ENCODE measurements at places on chromosomes 7 and 10. TPM values are rescaled to one million over a fixed set of nuclear protein-coding genes. Genes with fewer than 3 reads are reported as not detected.
A peak's percentile ranks its signal among the peaks of the same experiment; 100 is the strongest.

DNA sequence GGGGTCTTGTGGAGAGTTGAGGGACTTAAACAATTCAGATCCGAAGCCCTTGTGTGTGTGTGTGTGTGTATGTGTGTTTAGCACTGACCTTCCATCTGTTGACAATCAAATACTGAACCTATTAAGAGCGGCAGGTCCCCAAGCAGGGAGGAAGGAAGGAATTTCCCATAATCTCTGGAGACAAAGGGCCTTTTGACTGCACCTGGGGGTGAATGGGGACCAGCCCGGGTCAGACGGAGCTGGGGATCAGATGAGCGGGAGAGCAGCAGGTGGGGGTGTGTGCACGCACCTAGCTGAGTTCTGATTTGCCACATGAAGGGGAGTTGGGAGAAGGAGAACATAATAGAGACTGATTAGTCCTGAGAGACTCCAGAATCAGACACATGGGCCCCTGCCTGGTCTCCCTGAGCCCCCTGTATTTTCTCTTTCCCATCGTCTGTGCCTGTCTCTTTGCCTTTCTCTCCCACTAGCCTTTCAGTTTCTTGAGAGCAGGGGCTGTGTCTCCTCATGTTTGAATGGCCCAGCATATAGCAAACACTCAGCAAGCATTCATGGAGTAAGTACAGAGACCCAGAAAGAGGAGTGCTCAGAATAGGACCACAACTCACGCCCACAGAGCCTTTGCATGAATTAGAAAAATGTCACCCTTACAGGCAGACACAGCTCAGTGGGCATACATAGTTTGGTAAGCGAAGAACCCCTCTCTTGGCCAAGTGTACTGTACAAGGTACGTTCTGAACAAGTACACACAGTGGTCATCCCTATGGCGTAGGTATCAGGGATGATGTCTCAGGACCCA lies 288.3 kb upstream of the HABP2 start:
- no peak for DNase-seq

GRCh38 chr10:6072215-6072934 lies 10.2 kb upstream of the IL2RA start:
- no peak for DNase-seq

- DNase-seq: peak; percentile 71
These were observed 2.6 kb downstream of the LDB1 start for GRCh38 chr10:102117391-102118159.

The FAM25C gene
- not detected for total RNA-seq

GRCh38 chr10:1829712-1830111 lies 92.4 kb upstream of the ADARB2 start:
- no peak for DNase-seq

DNA sequence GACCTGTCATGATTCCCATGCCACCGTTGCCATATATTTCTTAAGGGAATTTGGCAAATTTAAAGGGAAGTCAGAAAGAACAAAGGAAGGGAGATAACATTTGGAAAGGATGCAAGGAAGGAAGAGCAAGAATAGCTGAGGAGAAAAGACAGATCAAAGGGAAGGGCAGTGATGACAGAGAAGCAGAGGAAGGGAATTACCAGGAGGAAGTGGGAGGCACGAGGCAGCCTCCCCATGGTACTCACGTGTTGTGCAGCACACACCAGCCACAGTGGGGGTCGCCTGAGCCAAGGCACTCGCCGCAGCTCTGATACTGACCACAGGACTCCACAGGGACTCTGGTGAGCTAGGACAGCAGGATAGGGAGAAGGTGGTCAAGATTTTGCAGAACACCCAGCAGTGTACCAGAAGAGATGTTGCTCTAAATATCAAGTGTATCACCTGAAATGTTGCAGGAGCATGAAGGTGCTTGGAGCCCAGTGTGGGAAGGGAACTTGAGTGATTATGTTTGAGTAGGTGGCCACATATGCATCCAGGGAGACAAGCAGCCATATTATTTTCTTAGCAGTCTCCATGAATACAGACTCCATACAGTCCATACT lies 335.3 kb downstream of the PLXNA4 start:
- no peak for DNase-seq

- DNase-seq: peak; percentile 27
These were observed 448 bp upstream of the SRPK2 start for GRCh38 chr7:105389088-105389650.

DNA sequence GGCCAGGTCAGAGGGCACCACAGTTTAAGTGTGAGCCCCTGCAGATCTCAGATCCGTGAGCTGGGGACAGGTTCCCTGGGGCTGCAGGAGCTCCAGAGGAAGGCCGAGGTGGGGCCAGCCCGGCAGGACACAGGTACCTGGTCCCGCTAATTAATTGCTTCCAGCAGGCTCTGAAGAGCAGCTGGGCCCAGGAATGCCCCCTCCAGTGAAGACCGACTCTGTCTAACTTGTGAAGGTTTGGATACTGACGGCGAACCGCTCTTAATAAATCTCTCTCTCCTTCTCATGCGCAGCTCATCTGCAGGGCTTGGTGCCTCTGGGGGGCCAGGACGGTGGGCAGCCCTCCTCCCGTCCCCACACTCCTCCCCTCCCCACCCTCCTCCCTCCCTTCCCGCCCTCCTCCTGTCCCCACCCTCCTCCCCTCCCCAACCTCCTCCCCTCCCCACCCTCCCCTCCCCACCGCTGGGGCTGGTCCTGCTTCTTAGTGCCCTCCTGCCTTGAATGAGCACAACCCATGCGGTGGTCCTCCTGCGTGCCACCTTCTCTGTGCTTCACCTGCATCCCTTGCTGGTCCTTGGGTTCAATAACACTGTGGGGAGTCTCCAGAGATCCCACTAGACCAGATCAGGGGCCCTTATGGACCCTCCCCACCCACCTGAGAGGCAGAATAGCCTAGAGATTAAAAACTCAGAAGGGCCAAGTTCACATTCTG lies 38.3 kb downstream of the PDGFA start:
- no peak for DNase-seq

GRCh38 chr7:90188281-90188680 lies 23.3 kb upstream of the STEAP2 start:
- DNase-seq: no peak

- DNase-seq: no peak
These were observed 182.9 kb downstream of the MYOF start for GRCh38 chr10:93299195-93299594.

DNA sequence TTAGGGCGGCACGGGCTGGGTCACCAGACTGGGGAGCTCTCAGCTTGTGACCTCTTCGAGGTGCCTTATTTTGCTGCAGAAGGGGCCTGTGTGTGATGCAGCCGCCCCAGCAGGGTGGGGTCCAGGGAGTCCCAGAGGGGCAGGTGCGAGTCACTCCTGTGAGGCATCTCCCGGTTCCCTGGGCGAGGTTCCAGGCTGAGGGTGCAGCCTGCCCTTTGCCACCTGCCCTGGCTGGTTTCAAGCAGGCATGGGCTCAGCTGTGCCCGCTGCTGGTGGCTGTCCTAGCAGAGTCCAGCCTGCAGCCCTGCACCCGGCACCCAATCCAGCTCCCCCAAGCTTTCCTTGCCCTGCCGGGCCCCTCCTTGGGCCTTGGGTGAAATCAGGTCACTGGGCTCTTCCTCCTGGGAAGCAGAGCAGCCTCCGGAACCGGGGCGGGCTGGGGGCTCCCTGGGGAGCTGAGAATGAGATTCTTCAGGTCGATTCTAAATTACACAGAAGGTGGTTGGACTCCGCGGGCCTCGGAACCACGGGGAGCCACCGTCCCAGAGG lies 64.8 kb downstream of the PWWP2B start:
- DNase-seq: no peak

GRCh38 chr10:97060441-97061084 lies 125.2 kb downstream of the SLIT1 start:
- DNase-seq: no peak

DNA sequence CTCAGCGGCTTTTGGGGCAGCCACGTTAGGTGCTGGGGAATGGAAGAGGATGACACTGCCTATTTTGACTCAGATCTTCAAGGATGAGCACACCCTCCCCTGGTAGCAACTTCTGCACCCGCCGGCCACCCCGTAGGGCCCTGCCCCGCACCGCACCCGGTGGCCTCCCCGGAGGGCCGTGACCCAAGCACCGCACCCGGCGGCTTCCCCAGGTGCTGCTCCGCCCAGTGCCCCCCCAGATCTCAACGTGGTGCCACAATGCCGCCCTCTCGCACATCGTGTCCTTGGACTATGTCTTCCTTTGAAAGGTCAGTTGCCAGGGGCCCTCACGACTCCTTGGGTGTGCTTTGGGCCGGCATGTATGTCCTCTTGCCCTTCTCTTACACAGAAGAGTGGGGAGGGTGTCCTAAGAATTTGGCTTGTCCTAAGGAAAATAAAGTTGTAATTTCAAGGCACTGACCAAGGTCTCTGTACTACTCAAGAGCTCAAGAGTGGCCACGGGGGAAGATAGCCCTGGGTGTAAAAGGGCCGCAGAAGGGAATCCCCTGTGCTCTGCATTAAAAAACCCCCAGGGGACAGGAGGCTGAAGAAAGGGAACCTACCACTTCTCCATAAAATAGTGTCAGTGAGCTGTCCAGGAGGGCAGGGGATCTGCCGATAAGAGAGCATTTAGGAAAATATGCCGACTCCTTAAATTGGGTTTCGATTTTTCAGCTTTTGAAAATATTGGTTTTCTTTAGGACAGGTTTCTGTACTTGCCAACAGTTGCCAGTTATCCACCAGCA lies 1.6 kb upstream of the LANCL2 start:
- no peak for DNase-seq

GRCh38 chr7:8365499-8366110 lies 67.8 kb upstream of the NXPH1 start:
- DNase-seq: no peak

GRCh38 chr10:115073796-115074195 lies 19.4 kb upstream of the ATRNL1 start:
- DNase-seq: no peak

The SLC13A4 gene
- not detected for total RNA-seq

The FAM25G gene
- total RNA-seq: not detected

DNA sequence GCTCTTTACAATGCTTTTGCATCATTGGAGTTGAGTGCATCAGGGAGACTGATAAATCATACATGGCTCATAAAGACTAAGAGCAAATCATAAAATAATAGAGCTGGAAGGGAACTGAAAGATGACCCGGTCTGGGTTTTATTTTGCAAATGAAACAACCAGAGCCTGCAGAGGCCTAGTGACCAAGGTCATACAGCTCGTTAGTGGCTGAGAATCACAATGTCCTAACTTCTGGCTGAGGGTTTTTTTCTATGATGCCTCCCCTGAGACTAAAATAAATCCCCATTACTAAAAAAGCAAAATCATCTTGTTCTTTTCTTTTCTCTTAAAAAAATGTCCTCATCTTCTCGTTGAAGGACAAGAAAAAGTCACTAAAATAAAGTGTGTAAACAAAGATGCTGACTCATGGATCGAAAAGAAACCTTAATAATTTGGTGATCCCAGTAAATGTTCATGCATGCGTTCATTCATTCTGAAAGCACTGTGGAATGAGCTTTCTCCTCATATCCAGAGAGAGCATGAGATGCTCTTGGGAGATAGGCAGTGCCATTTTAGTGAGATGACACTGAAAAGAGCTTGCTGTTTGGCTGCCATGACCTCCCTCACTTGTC lies 107.8 kb upstream of the PHYHIPL start:
- no peak for DNase-seq

GRCh38 chr7:134752006-134752760 lies 27.3 kb upstream of the CALD1 start:
- no peak for DNase-seq

DNA sequence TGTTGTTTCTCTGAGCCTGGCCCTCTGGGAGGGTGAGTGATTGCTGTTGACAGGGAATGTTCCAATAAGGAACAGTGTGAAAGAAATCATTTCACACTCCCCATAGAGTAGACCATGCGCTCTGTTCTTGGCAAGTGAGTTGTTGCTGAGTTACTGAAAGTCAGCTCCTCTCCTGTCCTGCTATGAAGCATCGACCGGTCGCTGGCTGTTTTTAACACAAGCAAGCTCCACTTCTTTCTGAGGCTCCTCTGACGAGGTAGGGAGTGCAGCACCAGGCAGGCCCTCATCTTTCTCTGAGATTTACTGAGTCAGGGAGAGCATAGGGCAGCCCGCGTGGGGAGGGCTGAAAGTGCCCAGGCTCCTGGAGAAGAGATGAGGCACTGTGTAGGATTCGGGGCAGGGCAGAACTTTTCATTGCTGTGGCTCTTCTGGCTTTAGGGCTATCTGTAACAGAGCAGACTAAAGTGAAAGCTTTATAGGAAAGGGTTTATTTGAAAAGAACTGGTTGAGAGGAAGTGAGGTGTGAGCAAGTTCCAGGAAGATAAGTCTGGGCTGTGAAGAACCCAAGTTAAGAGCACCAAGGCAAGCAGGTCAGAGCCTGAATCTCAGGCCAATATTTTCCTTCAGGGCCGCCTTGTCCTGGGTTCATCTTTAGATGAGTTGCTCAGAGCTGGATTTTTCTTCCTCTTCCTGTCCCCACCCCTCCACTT lies 332.2 kb downstream of the CCSER2 start:
- DNase-seq: no peak

The AKR1C4 gene
- not detected for total RNA-seq

The AEBP1 gene
- total RNA-seq: 7.8 TPM

DNA sequence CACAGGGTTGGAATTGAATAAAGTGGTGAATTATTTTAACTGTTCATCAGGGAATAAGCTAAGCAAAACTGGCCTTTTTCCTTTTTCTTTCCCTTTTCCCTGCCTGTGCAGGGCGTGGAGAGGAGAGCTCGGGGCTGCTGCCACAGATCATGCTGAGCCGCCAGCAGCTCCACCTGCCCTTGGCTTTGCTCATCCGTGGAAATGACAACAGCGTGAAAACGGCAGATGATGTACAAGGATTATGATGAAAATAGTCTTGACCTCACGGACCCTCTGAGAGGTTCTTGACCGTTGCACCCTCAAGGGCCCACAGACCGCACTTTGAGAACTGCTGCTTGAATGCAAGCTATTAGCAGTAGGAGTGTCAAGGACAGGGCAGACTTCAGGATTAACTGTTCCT lies 10.6 kb downstream of the PPP2R2D start:
- no peak for DNase-seq

GRCh38 chr7:18777314-18777713 lies 281.8 kb downstream of the HDAC9 start:
- DNase-seq: no peak

- no peak for DNase-seq
These were observed 43.0 kb downstream of the ELMO1 start for GRCh38 chr7:37405603-37406122.

DNA sequence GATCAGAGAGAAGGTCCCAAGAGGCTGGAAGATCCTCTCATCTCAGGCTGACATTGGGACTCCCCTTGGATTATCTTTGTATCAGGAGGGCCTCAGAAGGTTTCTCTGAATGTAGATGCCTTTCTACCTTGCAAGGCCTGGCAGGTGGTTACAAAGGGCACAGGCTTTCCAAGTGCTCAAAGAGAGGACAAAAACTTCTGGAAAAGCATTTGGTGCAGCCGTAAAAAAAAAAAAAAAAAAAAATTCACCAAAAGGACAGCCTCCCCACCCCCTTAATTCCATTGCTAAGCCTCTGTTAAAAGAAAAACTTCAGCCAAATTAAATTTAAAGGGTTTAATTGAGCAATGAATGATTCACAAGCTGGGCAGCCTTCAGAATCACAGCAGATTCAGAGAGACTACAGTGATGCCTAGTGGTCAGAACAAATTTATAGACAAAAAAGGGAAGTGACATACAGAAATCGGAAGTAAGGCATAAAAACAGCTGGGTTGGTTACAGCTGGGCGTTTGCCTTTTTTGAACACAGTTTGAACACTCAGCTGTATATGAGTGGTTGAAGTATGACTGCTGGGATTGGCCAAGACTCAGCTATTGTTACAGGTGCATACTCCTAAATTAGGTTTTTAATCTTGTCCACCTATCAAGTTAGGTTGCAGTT lies 42.5 kb upstream of the LRGUK start:
- no peak for DNase-seq

Measured in CD4-positive, alpha-beta memory T cell (primary cell).